ENCODE measurements at places on chromosomes 13 and 19. TPM values are rescaled to one million over a fixed set of nuclear protein-coding genes. Genes with fewer than 3 reads are reported as not detected.

Gene FARSA
- polyA plus RNA-seq, result 68.1 TPM

Gene KANK3
- 1.1 TPM for polyA plus RNA-seq

Gene PSG4
- polyA plus RNA-seq, result not detected

Gene NEK3
- 7.3 TPM for polyA plus RNA-seq

Gene KCTD12
- 0.15 TPM for polyA plus RNA-seq

Gene CD33
- polyA plus RNA-seq, result not detected

Gene U2AF2
- polyA plus RNA-seq, result 1.3 TPM

Gene PLPPR3
- polyA plus RNA-seq, result not detected

Gene CYP4F12
- 0.68 TPM for polyA plus RNA-seq

Gene ZNF682
- 3.7 TPM for polyA plus RNA-seq

Gene MRPS12
- polyA plus RNA-seq, result 76.4 TPM

Gene FUT3
- not detected for polyA plus RNA-seq

Gene DAND5
- not detected for polyA plus RNA-seq

Gene RFPL4A
- not detected for polyA plus RNA-seq

Gene LRRC63
- polyA plus RNA-seq, result 0.57 TPM

Gene PSG2
- polyA plus RNA-seq, result not detected

Gene RNF225
- polyA plus RNA-seq, result not detected

Gene LYL1
- polyA plus RNA-seq, result 9.4 TPM

Gene STAP2
- 2.6 TPM for polyA plus RNA-seq

Gene RASIP1
- 0.25 TPM for polyA plus RNA-seq

Gene ZNF442
- polyA plus RNA-seq, result 1.4 TPM

Gene NANOS2
- not detected for polyA plus RNA-seq

Gene TMEM161A
- polyA plus RNA-seq, result 17.0 TPM

Gene NOTCH3
- polyA plus RNA-seq, result not detected

Gene PSG7
- polyA plus RNA-seq, result not detected

Gene ZNF728
- not detected for polyA plus RNA-seq

Gene MBD3L3
- not detected for polyA plus RNA-seq

Gene NDUFA13
- polyA plus RNA-seq, result 316 TPM

Gene KLK2
- polyA plus RNA-seq, result not detected

Gene FCER2
- 0.93 TPM for polyA plus RNA-seq

Gene TMEM238
- 2.4 TPM for polyA plus RNA-seq

Gene SYNE4
- polyA plus RNA-seq, result 0.25 TPM

Gene KASH5
- not detected for polyA plus RNA-seq

Gene TMPRSS9
- polyA plus RNA-seq, result not detected

Gene ZNF709
- polyA plus RNA-seq, result 2.3 TPM

Gene TLE5
- polyA plus RNA-seq, result 943 TPM

All from CD4-positive, alpha-beta memory T cell (primary cell).